ENCODE measurements at places on chromosomes 4 and X. TPM values are rescaled to one million over a fixed set of nuclear protein-coding genes. Genes with fewer than 3 reads are reported as not detected.

DNA sequence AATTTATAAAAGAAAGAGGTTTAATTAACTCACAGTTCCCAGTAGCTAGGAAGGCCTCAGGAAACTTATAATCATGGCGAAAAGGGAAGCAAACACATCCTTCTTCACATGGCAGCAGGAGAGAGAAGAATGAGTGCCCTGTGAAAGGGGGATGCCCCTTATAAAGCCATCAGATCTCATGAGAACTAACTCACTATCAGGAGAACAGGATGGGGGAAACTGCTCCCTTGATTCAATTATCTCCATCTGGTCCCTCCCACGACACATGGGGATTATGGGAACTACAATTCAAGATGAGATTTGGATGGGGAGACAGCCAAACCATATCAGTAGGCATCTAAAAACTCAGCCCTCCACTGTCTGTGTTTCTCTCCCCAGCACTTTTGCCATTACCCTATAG is 22.4 kb downstream of the ANK2 start:
- DNase-seq, result no peak
- no peak overlapping the region for H3K27ac ChIP-seq
- H3K27me3 ChIP-seq, result 0 out of 2 replicates have a peak, but pooled peaks cover 2% of the 10 kb centered on the region
- H3K36me3 ChIP-seq, result no peaks in the 10 kb centered on the region
- no peak overlapping the region for H3K4me3 ChIP-seq

DNA sequence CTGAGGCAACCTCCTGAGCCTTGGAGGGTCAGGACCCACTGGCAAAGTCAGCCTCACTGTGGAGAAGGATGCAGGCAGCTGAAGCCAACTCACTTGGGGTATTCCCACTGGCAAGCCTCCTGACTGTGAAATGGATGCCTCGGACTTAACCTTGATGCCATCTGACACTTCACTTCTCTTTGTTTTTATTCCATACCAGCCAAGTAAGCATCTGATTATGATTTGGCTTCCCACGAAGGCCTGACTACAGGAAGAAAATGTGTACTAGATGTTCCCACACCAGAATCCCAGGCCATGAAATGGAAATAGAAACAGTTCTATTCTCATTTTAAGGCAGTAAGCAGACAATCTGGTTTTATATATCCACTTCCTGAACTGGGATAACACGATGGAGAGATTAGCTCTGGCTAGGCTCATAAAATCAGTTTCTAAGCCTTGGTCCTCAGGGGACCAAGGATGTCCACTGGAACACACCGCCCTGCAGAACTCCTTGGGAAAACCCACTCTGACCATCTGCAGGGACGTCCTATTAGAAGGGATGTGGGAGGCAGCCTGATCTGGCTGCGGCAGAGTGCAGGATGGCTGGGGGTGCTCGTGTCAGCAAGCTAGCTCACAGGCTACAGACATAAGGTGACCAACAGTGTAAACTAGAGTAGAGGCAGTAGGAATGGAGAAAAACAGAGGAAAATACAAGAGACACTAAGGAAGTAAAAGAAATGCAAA is 89.3 kb downstream of the TSPAN5 start:
- no peaks in the 10 kb centered on the region for H3K4me1 ChIP-seq
- no peaks in the 10 kb centered on the region for H3K27me3 ChIP-seq
- no peak overlapping the region for H3K27ac ChIP-seq
- H3K36me3 ChIP-seq, result peaks cover 3% of the 10 kb centered on the region

ATG4A gene
- 16.6 TPM for total RNA-seq

FAT1 gene
- total RNA-seq, result 483 TPM

- no peak overlapping the region for H3K4me3 ChIP-seq
- no peaks in the 10 kb centered on the region for H3K4me1 ChIP-seq
- DNase-seq, result no peak
- no peaks in the 10 kb centered on the region for H3K27me3 ChIP-seq
- no peak overlapping the region for H3K27ac ChIP-seq
Measured at GRCh38 chrX:128365492-128365891, 313.3 kb upstream of the ACTRT1 start.

KLF8 gene
- 0.50 TPM for total RNA-seq

All from SJSA1 (cell line).